ENCODE measurements at places on chromosomes 2 and 18. TPM values are rescaled to one million over a fixed set of nuclear protein-coding genes. Genes with fewer than 3 reads are reported as not detected.

- no peak overlapping the region for H3K27ac ChIP-seq
- H3K36me3 ChIP-seq: no peaks in the 10 kb centered on the region
- H3K4me1 ChIP-seq: peaks cover 8% of the 10 kb centered on the region
- peaks cover 26% of the 10 kb centered on the region for H3K27me3 ChIP-seq
- no peak for DNase-seq
- H3K4me3 ChIP-seq: no peak overlapping the region
These were observed 4.9 kb upstream of the IL1A start for GRCh38 chr2:112789186-112789585.

DNA sequence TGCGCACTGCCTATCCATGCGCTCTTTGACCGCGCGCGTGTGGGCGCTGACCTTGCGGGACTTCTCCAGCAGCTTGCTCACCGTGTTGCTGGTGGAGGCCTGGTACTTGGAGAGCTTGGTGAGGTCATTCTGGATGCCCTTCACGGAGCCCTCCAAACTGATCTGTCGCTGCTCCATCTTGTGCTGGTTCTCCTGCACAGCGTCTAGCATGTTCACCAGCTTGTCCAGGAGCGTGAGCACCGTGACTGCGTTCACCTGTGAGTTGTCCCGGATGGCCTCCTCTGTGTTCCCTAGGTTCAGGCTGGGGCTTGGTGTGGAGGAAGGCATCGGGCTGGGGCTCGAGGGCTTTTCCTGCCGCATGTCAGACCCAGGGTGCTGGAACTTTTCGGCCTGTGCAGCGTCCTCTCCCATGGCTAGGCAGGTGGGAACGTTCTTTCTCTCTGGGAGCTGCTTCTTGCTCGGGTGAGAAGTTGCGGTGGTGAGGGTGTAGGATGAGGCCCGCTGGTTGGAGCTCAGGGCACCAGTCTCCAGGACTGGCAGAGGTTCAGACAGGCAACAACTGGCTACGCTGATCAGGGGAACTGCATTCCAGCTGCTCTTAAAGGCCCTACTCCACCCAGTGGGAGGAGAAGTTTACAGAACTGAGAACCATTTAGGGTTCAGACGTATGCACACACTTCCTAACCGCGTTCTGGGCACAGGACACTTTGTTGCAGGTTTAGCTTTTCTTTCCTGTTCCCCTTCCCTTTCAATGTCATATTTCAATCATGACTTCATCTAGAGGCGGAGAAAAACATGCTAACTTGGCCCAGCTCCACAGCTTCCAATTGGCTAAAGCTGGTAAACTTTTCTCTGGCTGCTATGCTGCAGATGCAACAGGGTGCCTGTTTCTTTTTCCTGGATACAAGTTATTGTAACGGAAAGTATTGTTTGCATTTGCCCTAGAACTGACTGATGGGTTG lies at the start of gene CAVIN2:
Gene CAVIN2 (minus strand): TSS at position 574 of the 962 bp plus-strand sequence. CDS start 163 bp downstream, at position 411.
- H3K4me1 ChIP-seq: peaks cover 15% of the 10 kb centered on the region
- no peak within 1 kb of the TSS for H3K4me3 ChIP-seq
- no peaks in the 10 kb centered on the region for H3K36me3 ChIP-seq
- DNase-seq: no peak
- no peak within 1 kb of the TSS for H3K27ac ChIP-seq

The MEIS1 gene
- not detected for total RNA-seq

DNA sequence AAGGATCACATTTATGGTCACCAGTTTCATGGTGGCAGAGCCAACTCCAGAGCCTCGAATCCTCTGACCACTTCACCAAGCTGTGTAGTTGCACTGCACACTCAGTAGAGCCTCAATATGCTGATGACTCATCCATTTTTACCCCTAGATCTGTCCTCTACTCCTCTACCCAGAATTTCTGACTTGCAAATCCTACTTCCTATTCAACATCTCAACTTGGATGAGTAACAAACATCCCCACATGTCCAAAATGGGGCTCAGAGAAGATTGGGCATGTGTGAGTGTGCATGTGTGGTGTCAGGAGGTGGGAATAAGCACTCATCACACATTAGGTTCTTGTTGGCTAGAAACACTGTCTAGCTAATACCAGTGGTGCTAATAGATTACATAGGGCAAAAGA lies 57.8 kb upstream of the IGFBP2 start:
- H3K4me3 ChIP-seq: no peak overlapping the region
- DNase-seq: no peak
- H3K27me3 ChIP-seq: no peaks in the 10 kb centered on the region
- H3K4me1 ChIP-seq: peaks cover 13% of the 10 kb centered on the region

GRCh38 chr2:13652531-13653313 lies 936.0 kb downstream of the TRIB2 start:
- H3K4me3 ChIP-seq: no peak overlapping the region
- no peak for DNase-seq
- no peaks in the 10 kb centered on the region for H3K36me3 ChIP-seq
- no peaks in the 10 kb centered on the region for H3K4me1 ChIP-seq
- H3K27me3 ChIP-seq: no peaks in the 10 kb centered on the region
- no peak overlapping the region for H3K27ac ChIP-seq

DNA sequence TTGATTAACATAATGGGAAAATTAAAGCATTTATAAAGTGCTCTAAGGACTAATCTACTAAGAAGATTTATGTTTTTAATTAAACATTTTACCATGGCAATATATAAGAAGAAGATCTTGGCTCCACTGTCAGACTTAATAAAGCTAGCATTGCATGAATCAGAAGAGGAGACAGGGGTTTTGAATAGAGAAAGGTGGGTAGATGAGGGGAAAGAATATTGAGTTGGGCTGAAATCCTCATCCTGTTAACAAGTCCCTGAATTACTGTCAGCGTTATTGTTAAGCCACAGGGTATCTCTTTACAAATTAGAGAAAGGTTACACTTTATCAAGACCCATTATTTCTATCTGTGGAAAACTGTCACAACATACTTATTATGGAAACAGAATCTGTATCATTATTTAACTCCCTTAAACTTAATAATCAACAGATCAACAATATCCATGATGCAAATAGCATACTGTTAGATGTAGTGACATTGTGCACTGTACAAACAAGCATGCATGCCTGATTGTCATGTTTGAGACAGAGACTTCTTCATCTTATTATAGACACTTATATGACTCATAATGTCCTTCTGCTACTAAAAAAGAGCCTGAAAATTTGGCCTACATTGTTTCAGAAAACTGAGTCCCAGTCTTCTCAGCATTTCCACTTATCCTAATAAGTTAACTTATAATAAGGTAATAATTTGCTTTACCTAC lies 304.1 kb downstream of the NRXN1 start:
- no peak for DNase-seq
- no peak overlapping the region for H3K27ac ChIP-seq
- no peak overlapping the region for H3K4me3 ChIP-seq
- no peaks in the 10 kb centered on the region for H3K4me1 ChIP-seq
- H3K27me3 ChIP-seq: no peaks in the 10 kb centered on the region

DNA sequence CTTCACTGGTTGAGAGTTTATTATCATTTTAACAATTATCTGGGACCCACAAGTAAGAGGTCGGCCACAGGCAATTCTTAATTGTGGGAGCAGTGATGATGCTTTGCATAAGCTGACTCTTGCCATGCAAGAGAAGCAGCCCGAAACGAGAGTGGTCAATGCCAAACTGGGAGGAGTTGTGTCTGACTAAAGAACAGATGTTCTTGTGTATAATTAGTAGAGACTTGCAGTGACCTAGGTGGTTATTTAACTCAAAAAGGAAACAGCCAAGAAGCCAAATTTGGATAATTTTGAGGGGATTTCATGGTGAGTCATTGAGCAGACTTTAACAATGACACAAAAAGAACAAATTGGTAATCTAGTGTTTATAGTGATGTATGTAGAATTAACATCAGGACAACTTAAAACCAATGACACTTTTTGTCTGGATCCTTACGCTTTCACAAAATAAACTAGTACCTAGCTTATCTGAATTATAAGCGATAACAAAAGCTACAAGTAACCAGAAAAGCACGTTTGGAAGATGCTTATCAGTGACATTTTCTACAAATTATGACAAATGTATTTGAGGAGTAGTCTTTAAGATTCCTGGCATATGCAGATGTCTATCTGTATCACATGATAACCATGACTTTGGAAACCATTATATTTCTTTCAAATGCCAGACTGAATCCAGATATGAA lies 184.7 kb upstream of the DLGAP1 start:
- H3K27me3 ChIP-seq: no peaks in the 10 kb centered on the region
- H3K27ac ChIP-seq: no peak overlapping the region
- no peaks in the 10 kb centered on the region for H3K4me1 ChIP-seq

GRCh38 chr18:34647251-34647650 lies 62.8 kb upstream of the DTNA start:
- H3K27ac ChIP-seq: no peak overlapping the region
- H3K36me3 ChIP-seq: no peaks in the 10 kb centered on the region
- H3K4me3 ChIP-seq: no peak overlapping the region

The LYG1 gene
- 0.37 TPM for total RNA-seq

GRCh38 chr2:68911246-68911645 lies 40.0 kb upstream of the BMP10 start:
- no peak for DNase-seq
- peaks cover 31% of the 10 kb centered on the region for H3K4me1 ChIP-seq
- H3K36me3 ChIP-seq: no peaks in the 10 kb centered on the region
- H3K4me3 ChIP-seq: no peak overlapping the region
- no peak overlapping the region for H3K27ac ChIP-seq

DNA sequence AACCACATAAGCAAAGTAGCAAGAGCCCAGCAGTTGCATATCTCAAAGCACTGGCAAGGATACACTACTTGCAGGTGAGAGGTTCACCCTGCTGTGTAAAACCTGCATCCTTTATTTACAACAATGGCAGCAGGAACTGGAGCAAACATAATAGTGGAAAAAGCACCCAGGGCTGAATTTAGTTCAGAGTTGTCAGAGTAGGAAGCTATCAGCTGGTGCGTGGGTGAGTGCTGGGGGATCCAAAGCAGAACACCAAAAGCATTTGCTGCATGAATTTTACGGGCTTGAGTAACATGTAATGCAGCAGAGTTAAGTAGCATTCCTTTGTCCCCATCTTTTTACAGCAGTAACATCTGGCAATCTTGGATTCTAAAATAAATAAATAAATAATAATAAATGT lies 73.5 kb upstream of the SRD5A2 start:
- no peak for DNase-seq

The CCDC68 gene
- not detected for total RNA-seq

DNA sequence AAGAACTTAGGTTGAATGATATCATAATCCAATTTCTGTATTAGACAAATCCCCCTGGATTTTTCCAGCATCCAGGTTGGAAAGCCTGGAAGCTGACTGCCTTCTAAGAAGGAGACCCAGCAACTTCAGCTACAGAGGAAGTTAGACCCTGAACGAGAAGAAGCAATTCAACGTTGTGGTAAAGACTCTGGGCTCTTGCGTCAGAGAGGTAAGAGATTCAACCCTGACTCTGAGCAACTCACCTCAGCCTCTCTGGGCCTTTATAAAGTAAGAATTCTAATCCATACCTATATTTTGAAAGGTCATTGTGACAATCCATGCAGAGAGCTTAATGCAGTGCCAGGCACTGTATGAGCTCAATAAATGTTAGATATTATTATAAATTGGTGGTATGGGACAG lies 9.7 kb downstream of the E2F6 start:
- peaks cover 44% of the 10 kb centered on the region for H3K4me1 ChIP-seq
- no peak for DNase-seq
- H3K27ac ChIP-seq: peak overlapping the region; percentile 56
- H3K4me3 ChIP-seq: no peak overlapping the region
- no peaks in the 10 kb centered on the region for H3K27me3 ChIP-seq

Data from activated naive CD8-positive, alpha-beta T cell treated with anti-CD3 and anti-CD28 coated beads for 36 hours (primary cell).